Occipital lobe (tissue), 3 donors: ENCODE measurements at places on chromosomes 6 and 20. TPM values are rescaled to one million over a fixed set of nuclear protein-coding genes. Genes with fewer than 3 reads are reported as not detected.
A peak's percentile ranks its signal among the peaks of the same experiment; 100 is the strongest.

- peak; percentile 4 for DNase-seq
These were observed 299.7 kb downstream of the PLCB1 start for GRCh38 chr20:8431538-8432434.

GRCh38 chr6:137717074-137718073 is 149.7 kb upstream of the TNFAIP3 start:
- no peak for DNase-seq

DNA sequence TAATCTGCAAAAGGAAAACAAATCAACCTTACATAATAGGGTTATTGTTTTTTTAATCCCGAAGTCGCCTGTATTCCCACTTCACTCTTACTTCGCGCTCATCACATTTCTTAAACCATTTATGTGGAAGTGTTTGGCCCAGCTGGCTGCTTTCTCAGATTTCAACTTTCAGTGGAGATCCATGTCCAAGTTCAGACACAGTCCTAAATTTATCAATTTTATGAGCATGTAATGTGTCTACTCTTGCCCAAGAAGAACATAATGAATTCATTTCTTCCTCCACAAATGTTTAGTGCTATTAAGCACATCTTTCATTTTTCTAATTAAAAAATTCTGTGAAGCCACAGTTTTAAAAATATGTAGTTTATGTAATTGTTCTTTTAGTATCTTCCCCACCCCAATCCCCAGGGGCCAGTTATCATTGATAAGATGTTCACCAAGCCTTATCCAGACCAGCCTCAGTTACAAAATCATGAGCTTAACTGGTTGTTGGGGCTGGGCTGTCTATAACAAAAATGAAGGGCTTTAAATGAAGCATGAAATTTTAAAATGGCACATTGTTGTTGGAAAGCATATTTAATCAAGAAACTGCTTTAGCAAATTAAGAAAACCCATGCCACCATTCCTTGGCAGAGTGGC is 151.7 kb downstream of the UST start:
- no peak for DNase-seq

GRCh38 chr6:14142511-14143223 is 25.1 kb downstream of the CD83 start:
- DNase-seq, result no peak

DNA sequence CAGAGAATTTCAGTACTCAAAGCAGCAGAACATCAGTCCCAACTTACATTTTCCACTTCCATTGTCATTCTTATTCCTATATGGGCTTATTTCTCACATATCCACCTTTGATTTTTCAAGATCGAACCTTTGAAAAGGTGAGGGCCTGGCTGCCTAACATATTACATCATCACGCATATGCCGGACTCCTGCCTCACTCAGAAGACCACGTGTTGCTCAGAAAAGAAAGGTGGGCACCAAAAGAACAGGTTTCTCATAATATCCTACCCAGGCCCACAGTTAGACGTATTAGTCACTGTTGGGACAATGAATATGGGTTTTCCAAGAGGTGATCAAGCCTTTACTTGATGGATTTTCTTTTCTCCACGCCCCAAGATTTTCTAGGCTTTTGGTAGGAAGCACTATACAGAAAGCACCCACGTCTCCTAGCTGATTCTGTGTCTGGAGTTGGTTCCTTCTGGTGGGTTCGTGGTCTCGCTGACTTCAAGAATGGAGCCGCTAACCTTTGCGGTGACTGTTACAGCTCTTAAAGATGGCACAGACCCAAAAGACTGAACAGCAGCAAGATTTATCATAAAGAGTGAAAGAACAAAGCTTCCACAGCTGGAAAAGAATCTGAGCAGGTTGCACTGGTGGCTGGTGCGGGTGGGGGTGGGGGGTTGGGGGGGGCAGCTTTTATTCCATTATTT is 168.9 kb downstream of the ATXN1 start:
- no peak for DNase-seq

DNA sequence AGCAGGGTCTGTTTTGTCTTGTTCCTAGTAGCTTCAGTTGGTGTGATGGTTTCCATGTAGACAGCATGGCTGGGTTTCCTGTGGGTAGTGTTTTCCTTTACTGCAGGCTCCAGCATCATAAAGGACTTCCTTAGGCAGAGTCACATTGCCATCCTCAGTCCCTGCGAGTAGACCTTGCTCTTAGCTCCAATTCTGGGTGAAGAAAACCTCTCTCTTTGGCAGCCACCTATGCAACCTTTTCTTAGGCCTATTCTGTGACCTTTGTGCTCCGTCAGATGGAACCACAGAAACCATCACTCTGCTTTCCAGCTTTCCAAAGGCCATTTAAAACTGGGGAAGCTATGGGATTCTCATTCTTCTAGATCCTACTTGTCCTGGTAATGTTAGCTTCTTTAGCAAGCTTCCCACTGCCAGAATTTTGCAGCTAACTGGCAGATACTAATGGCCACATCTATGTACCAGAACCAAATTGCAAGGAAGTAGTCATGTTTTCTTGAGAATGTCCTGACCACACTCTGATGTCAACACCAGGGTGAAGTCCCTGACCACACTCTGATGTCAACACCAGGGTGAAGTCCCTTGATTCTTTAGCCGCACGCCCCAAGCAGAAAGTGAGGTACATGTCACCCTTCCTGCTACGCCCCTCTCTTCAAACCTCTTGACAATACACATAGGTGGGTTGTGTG is 646.6 kb upstream of the HS3ST5 start:
- no peak for DNase-seq

DNA sequence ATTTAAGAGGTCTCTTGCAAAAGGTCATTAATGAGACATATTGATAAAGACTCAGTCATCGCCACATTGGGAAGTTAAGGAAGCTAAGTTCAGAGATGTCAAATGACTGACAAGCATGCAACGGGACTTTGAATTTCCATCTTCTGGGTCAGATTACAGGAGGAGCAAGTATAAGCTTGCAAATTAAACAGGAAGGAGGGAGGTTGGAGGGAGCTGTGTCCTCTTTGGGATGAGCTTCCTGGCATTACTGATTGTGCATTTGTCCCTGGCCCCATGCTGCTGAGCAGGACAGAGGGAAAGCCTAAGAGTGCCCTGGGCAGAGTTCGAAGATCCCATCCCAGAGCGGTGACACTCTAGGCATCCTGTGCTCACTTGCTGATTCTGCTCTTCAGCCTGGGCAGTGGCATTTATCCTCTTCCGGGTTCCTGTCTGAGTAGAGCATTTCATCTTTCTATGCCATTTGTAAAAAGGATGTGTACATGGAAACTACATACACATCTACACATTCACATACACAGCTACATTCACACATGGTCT is 40.5 kb downstream of the SLC22A1 start:
- no peak for DNase-seq

DNA sequence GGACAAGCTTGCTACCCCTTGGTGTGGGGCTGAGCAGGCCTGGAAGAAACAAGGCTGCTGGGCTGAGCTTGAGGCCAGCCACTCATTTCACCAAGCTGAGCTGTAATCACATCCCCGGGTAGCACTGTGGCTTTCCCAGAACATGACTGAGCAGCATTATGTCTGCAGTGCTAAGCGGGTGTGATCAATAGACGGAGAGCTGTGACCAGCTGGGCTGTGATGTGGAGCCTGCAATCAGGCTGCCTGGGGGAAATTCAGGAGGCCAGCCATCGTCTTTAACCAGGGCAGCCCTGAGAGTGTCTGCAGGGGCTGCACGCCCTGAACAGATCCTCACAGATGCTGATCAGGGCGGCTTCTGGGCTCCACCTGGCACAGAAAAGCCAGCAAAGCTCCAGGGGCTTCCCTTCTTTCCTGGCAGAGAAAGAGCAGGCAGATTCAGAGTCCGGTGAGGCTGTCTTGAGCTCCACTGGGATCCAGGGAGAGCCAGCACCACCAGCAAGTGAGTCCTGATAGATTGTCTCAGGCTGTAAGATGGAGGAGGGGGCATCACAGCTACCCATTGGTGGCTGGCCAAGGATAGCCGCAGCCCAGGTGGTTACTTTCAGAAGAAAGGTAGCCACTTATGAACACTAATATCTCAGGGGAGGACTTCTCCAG is 165.9 kb downstream of the NRN1 start:
- no peak for DNase-seq

GRCh38 chr6:159842035-159842434 is 42.0 kb downstream of the PNLDC1 start:
- no peak for DNase-seq

DNA sequence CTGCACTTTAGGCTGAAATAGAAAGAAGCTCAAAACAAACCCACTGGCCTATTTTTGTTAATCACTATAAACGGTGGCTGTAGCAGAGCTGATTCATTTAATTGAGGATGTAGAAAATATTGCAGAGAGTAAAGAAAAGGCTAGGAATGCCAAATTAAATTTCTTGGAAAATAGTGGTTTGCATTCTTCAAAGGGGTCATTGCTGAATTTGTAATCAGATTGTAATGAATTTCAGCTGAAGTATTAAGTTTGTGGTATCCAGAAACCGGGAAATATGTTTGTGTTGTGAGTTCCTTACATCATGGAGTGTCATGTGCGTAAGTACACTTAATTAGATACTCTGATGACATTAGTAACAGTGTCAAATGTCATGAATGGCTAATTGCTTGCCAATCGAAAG is 203.0 kb downstream of the SAMD5 start:
- no peak for DNase-seq

DNA sequence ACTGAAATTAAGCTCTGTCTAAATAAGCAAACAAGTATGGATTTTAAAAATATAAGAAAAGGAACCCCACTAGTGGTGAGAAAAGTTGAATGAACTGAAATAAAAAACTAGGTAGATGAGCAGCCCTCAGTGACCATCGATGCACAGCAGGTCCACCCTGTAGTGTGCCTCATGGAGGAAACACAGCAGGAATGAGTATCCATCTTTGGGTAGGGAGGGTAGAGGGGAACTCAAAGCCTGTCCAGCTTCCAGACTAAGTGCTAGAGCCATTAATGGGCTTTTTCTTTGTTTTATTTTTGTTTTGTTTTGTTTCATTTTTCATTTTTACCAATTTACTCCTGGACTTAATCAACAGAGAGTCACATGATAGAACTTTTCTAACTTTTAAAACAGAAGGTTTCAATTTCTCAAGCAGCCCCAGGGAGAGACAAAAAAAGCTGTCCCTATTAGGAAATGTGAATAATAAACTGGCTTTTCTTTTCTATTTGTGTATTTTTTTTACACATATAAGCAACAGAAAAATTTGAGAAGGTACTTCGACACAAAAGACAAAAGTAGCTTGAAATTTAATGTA is 700.6 kb downstream of the HACE1 start:
- no peak for DNase-seq

DNA sequence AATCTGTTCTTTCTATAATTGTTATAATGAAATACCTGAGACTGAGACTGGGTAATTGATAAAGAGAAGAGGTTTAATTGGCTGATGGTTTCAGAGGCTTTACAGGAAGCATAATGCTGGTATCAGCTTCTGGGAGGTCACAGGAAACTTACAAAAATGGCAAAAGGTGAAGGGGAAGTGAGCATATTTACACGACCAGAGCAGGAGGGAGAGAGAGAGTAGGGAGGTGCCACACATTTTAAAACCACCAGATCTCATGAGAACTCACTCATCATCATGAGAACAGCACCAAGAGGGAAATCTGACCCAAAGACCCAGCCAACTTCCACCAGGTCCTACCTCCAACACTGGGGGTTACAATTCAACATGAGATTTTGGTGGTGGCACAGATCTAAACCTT is 2.6 kb upstream of the SIRPB1 start:
- no peak for DNase-seq

DNA sequence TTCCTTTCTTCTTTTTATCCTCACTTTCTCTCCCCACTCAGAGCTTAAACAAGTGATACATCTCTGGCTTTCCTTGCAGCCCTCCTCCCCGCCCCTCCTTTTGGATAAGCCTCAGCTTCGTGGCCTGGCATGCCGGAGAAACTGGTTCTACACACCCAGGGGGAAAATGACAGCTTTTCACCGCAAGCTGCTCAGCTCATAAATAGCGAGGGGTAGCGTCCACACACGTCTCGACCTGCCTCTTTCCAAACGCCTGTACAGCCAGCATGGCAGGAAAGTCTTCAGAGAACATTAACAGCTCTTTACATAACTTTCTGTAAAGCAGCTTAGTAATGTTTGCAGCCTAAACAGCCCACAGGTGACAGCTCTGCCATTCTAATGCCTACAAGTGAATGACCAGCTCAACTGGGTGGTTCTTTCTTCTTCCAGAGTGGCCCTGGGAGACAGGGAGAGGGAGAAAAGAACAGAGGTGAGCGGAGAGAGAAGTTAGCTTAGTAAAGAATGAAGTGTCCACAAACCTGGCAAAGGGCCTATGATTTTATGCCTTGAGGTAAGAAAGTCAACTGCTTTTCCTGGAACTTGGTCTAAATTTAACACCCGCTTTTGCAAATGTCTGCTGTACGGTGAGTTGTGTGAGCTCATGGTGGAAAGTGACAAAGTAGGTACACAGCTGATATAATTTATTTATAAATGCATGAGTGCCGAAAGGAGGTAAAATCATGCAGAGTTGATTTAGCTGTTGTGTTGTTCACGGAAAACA is 251.5 kb downstream of the TFAP2A start:
- no peak for DNase-seq

DNA sequence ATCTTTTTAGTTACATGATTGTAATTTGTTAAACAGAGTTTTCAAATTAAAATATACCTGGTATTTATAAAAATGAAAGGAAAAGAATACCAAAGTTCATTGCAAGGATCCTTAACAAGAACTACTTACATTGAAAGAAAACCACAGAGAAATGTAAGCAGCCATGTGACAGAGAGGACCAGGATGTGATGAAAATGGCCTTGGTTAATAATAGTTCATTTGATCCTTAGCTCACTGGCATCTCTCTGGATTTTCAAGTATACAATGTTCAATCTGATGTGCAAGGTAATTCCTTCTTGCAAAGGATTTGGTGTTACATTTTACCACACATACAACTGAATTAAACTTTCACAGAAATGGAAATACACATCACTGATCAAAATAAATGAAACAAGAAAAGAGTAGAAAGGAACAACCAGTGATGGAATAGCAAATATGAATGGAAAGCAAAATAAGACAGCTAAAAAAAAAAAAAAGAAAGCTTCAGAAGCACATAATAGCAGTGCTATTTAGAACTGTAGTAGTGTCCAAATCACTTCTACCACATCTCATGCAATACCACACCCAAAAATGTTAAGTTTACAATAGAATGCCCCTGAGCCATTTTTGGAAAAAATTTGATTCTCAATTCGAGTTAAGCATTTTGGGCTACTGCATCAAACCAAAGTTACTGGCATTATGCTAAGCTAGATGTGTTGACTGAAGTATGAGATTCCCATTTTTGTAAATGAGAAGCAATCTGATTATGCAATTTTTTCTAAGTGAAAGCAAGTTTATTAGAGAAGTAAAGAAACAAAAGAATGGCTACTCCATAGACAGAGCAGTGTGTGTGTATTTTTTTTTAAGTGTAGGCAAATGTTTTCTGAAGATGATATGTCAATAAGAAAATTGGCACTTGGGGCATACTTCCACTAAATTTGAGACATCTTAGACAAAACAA is 22.6 kb upstream of the HLA-A start:
- DNase-seq, result no peak

GRCh38 chr6:22726966-22727365 is 157.6 kb downstream of the HDGFL1 start:
- no peak for DNase-seq

GRCh38 chr6:129493354-129493902 is 216.5 kb downstream of the ARHGAP18 start:
- no peak for DNase-seq

The OSTM1 gene
- total RNA-seq, result 61.8 TPM

The FBXO5 gene
- 6.4 TPM for total RNA-seq

The CD83 gene
- 22.0 TPM for total RNA-seq

The AURKA gene
- total RNA-seq, result 4.8 TPM

The OPRL1 gene
- total RNA-seq, result 14.3 TPM

The JPH2 gene
- total RNA-seq, result 0.16 TPM

The BPIFB1 gene
- total RNA-seq, result not detected

The CRISP3 gene
- total RNA-seq, result 0.16 TPM

The WFDC10B gene
- total RNA-seq, result not detected

The CLIC1 gene
- total RNA-seq, result 35.2 TPM
